ENCODE measurements at places on chromosomes 11 and 22.

DNA sequence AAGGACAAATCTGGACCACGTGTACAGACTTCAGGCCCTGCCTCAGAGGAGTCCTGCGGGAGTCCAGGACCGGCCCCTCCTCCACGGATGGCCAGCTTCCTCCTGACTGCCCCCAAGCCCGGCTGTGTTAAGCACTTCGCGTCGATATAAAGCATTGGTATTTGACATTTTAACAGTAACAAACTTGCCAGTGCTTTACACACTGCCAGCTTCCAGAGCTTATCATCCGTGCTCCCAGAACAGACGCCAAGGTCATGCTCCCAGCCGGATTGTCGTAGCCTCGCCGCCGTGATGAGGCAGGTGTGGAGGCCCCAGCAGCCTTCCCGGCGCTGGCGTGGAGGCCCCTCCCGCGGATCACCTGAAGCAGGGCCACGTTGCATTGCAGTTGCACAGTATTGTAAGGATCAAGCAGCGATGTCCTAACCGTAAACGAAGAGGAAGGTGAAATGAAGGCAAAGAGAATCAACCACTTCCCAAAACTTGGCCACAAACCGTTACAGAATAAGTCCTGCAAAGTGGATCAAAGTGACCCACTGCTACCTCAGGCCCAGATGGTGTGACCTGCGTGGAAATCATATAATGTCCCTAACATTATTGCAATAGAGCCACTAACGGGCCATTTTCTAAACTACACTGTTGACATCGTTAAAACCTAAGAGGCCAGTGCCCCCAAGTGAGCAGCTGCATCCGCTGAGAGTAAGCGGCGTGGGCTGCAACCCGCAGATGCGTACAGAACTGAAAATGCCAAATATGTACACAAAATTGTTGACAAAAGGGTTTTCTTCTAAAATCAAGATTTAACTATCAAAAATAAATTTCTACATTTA is 51.6 kb downstream of the CERK start:
- no peak for DNase-seq

- DNase-seq: no peak
Measured at GRCh38 chr22:24592058-24592850, 619 bp downstream of the LRRC75B start.

- no peak for DNase-seq
Measured at GRCh38 chr11:30984827-30985226, 384.7 kb downstream of the DCDC1 start.

- DNase-seq: peak; percentile 85
Measured at GRCh38 chr11:46361283-46362155, 14.3 kb downstream of the DGKZ start.

GRCh38 chr11:86680716-86681482 is 8.5 kb upstream of the ME3 start:
- DNase-seq: no peak

DNA sequence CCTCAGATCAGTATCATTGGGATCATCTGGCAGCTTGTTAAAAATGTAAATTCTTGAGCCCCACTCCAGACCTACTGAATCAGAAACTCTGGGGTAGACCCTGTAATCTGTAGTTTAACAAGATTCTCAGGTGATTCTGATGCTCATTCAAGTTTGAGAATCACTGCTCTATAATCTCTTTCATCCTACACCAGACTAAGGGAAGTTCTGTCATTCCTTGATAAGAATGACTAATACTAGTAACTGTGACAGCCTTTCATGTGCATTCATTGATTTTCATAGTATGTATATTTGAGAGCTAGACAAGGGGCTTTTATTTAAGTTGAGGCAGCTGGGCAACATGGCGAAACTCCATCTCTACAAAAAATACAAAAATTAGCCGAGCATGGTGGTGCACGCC is 30.0 kb downstream of the NAT10 start:
- DNase-seq: no peak

GRCh38 chr11:34916843-34917770 is 689 bp downstream of the PDHX start:
- DNase-seq: no peak

DNA sequence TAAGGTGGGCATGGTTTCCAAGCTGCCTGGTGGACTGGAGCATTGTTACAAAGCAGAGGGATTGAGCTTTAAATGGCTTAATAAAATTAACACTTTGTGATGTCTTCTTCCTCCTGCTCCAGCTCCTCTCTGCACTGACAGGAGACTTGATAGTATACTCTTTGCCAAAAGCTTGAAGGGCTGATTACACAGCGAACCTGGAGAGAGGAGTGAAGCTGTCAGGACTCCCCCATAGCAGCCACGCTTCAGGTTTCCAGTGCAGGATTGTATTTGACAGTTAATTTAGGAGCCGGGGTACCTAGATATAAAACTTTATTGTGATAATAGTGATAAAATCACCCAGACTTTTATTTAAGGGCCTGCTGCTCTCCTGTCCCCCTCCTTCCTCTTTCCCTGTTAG is 50.0 kb downstream of the TRIM44 start:
- DNase-seq: no peak

- DNase-seq: no peak
Measured at GRCh38 chr22:29319072-29319471, 3.6 kb upstream of the RASL10A start.

DNA sequence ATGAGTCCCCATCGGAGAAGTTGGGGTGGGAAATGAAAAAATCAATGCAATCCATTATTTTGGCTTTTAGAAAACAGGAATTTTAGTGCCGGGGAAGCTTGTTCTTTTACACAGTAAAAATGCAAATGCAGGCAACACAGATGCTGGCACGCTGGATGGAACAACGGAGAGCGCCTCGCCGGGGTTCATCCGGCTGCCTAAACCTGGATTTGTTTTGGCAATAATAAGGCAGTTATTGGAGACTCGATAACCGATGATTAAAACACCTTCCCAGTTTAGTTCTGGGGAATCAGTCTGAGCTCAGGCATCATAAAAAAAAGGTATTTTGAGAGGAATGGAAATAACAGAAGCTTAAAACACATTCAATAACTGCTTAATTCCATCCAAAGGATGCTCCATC is 2.9 kb downstream of the DSCAML1 start:
- DNase-seq: no peak

DNA sequence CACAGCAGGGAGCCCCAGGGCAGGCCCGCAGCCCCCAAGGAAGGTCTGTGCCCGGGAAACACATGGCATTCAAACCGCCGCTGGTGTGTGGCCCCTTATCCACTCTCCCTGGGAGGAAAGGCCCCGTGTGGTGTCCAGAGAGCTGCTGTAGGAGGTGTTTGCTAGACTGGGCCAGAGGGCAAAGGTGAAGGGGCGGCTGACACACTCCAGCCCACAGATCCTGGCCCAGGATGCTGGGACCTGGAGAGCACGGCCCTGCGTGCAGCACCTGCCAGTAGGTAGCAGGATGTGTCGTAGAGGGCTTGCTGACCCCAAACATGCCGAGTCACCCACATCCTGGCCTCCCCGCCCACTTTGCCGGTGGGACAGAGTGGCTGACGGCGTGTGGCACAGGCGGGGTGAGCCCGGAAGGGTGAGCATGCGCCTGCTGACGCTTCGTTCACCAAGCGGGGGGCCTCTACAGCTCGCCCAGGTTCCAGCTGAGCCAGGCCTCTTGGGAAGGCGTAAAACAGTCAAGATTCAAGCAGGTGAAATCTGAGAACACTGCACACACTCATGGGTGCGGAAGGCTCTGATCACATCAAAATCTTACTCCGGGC is 11.0 kb downstream of the OSBPL5 start:
- no peak for DNase-seq

DNA sequence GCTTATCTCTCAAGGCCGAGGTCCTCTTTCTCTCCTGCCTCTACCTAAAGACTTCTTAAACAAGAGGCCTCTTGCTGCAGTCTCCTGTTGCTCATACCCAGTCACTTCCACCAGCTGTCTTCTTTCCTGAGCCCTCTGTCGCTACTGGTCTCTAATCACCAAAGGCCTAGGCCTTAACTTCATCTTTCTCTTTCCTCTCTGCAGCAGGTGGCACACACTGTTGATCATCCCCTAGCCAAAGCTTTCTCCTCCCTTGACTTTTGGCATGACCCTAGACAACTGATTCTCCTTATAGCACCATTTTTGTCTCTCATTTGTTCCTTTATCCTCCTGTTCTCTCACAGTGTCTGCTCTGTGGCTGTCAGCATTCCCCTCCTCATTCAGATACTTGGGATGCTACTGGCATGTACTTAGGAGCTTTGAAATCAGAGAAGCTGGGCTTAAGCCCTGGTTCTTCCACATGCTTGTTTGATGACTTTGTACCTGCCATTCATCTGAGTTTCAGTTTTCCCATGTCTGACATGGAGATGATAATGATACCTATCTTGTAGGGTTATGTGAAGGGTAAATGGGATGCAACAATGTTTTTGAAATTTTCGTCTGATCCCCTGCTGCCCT is 22.4 kb downstream of the ENDOD1 start:
- no peak for DNase-seq
